Stimulated activated CD8-positive, alpha-beta memory T cell treated with anti-CD3 and anti-CD28 coated beads, Interleukin-2, amount 100 ng/mL, for 1 hour (primary cell): ENCODE measurements at places on chromosomes 12 and 14.

DNA sequence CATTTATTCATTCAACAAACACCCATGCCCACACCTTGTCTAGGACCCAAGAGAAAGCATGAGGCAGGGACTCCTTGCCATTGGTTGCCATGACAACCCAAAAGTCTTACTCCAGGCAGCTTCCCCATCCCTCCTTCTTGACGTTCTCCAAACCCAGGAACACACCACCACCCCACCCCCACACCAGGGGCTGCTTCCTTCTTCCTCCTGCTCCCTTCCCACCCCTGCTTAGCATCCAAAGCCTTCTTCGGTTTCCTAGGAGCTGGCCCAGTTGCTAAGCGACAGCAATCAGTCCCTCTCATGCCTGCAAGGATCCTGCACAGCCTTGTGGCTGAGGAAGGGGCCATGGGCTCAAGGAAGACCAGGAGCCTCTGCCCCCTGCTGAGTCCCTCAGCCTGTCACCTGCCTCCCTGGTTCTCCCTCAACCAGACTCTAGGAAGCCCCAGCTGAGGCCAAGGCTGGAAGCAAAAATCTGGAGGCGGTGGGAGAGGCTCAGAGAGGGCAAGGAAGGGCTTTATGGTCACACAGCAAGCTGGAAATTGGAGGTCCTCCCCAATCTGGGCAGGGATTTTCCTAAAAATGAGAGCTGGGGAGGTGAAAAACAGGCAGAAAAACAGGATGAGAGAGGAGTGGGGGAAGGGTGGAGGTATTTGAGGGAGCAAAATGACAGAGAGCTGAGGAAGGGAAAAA lies 15.4 kb downstream of the RASAL1 start:
- DNase-seq: no peak

DNA sequence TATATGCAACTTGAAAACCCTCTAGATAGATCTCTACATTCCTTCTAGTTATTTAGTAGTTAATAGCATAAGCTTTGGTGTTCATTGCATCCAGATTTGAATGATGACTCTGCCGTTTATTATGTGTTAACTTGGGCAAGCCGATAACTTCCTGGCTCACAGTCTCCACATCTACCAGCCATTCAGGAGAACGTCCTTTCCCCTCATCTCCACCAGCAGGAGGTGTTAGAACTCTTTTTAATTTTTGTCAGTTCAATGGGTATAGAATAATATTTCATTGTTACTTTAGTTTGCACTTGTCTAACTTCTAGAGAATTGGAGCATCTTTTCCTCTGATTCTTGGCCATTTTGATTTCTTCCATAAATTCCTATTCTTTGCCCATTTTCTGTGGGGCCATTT lies 30.0 kb upstream of the WSCD2 start:
- DNase-seq: no peak

DNA sequence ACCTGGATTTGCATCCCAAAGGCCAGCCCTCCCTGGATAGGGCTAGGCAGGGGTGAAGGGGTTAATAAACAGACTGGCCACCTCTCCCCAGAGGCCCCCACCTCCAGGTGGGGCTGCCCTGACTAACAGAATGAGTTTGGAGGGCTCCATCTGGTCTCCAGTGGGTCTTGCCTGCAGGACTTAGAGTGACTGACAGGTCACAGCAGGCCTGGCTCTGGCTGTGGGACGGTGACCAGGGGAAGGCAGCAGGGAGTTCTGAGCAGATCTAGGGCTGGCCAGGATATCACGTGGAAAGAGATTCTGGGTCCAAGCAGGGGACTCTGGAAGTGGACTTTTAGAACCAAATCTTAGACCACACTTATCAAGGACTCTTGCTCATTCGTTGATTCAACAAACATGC lies 40.9 kb upstream of the LHX5 start:
- no peak for DNase-seq

DNA sequence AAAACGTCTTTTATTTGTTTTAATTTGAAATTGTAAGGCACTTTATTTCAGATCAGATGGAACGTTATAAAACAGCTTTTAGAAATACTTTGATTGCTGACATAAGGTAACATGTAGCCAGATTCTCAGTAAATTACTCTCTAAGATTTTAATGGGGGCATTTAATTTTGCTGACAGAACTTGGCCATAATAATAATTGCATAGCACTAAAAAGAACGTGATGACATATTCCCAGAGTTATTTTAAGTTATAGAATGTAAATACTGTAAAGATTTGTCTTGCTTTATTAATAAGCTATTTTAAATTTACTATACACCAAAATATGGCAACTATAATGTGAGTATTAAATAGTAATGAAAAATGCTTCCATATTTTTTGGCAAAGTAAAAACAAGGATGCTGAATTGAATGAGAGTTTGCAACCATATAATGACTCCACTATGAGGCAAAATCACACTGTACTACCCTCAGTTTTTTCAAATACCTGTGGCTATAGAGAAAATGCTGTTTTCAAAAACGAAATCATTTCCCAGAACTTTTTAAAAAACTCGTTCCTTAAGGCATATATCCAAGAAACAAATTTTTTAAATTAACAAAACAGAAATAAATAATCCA lies 876 bp downstream of the LUM start:
- DNase-seq: no peak

GRCh38 chr14:93185349-93185720 lies 218 bp downstream of the LYSET start:
- DNase-seq: no peak

- DNase-seq: no peak
These were observed 202.3 kb upstream of the SLC16A7 start for GRCh38 chr12:59393506-59393905.

DNA sequence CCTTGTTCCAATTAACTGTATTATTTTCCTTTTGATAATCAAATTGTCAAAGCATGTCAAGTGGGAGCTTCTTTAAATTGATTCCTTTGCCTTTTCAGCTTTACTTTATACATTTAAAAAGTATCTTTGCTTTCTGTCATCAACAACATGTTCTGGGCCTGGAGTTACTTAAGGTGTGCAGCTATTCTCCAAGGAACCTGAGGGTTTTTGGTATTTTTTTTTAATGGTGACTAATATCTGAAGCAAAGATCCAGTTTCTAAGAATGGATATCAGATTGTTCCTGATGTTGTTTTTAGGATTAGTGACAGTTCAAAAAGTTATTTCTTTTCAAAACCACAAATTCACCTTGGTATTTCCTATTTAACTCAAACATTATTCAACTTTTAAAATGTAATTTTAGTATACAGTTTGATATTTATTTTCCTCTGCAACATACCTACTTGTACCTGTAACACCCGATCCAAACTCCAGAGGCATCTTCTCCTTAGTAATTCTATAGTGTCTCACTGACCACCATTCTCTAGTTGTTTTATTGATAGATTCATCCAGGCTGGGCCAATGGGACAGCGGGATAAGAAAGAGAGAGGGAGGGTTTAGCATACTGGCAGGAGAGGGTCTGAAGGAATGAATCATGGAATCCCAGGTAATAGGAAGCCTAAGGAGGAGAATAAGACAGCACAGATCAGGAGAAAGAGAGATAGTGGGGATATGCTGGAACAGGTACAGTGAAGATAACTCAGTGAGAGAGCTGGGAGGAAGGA lies 3.1 kb downstream of the CBLN3 start:
- no peak for DNase-seq

GRCh38 chr14:64979336-64980074 lies 7.2 kb upstream of the FNTB start:
- no peak for DNase-seq

GRCh38 chr12:124002021-124002644 lies 29.1 kb downstream of the ZNF664 start:
- no peak for DNase-seq

DNA sequence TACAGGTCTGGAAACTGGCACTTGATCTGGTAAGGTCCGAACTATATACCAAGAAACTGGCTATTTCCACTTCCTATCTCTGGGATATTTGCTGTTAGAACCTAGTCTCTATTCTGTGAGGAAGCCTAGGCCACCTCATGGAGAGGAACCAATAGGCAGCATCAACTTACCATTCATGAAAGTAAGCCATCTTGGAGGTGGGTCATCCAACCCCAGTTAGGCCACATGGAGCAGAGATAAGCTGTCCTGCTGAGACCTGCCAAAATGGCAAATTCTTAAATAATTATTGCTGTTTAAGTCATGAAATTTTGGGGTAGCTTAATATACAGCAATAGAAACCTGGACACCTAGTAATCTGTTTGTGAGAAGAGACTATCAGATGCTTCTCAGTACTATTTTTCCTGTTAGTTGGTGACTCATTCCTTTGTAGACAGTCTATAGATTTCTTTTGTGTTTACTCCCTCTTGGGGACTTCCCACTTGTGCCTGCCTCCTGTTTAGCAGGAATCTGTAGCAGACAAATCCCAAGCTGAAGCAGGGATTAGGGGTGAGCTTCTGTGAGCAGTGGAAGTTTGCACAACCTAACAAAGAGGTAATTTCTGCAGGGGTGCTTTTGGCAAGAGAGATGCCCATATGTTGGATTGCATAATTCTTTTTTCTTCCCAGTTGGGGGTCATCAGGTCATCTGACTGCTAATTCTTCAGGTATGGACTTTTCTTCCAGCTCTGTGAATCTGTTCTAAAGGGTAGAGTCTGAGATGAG lies 136.8 kb downstream of the IGF1 start:
- DNase-seq: no peak

- DNase-seq: no peak
These were observed 1095.1 kb downstream of the BCL11B start for GRCh38 chr14:98176892-98177291.

GRCh38 chr12:22275843-22276242 lies 58.7 kb downstream of the ST8SIA1 start:
- no peak for DNase-seq

- DNase-seq: no peak
These were observed 19.5 kb downstream of the TAMALIN start for GRCh38 chr12:52026263-52026662.

GRCh38 chr12:11482955-11483354 lies 87.6 kb upstream of the PRB2 start:
- no peak for DNase-seq

- DNase-seq: no peak
These were observed 246.7 kb downstream of the PAWR start for GRCh38 chr12:79444089-79444488.

- DNase-seq: no peak
These were observed 319.4 kb downstream of the KCNC2 start for GRCh38 chr12:74890237-74890599.

DNA sequence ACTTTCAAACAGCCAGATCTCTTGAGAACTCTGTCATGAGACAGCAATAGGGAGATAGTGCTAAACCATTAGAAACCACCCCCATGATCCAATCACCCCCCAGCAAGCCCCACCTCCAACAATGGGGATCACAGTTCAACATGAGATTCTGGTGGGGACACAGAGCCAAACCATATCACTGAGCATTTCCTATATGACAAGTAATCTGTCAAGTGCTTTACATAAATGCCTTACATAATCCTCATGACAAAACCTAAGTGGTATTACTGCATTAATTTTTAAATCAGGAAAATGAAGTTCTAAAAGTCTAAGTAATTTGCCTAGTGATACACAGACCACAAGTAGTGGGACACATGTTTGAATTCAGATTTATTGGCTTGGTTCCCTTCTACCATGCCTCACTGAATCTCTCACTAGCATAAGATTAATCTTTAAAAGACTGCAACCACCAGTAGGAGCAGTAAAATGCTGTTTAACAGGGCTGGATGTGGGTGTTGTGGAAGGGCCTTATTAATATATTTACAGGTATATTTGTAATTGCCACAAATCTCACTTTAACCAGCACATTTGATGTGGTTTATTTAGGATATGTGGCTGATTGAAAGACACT lies 323.1 kb upstream of the FBXO33 start:
- DNase-seq: no peak

GRCh38 chr14:104239861-104240301 lies 101.5 kb downstream of the KIF26A start:
- no peak for DNase-seq

GRCh38 chr12:30945443-30946164 lies 19.1 kb downstream of the TSPAN11 start:
- DNase-seq: no peak

- no peak for DNase-seq
These were observed 10.3 kb upstream of the PGAM5 start for GRCh38 chr12:132700212-132700822.

- no peak for DNase-seq
These were observed 156.6 kb downstream of the RPAP3 start for GRCh38 chr12:47549258-47549657.

GRCh38 chr14:76484355-76484754 lies 108.4 kb downstream of the ESRRB start:
- no peak for DNase-seq

DNA sequence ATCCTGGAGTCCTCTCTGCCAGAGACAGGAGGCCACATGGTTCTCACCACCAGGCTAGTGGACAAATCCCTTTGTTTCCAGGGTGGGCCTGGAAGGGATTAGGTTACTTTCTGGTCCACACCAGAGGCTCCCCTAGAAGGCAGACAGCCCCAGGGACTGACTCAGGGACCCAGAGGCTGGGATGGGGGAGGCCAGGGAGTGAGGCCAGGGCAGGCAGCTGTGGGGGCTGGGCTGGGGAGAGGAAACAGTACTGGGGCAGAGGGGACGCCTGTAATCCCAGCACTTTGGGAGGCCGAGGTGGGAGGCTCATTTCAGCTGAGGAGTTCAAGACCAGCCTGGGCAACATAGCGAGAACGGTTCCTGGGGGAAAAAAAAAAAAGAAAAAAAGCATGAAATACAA lies 64.7 kb downstream of the TNFAIP2 start:
- DNase-seq: no peak

DNA sequence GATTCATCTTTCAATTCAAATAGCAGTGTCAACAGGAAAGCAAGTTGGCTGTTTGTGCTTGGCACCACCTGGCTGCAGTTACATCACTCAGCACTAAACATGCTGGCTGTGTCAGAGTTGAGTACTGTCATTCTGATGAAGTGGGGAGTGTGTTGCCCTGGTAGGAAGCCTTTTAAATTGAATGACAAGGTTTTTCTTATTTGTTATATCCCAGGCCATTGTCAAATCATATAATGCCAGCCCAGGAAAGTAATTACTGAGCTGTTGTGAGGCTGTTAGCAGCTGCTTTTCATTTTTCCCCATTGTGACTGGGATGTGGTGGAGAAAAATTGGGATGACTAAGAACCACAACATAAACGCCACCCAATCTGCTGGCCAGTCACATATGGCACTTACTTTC lies 106.5 kb upstream of the PRKD1 start:
- no peak for DNase-seq

- DNase-seq: no peak
These were observed 9.8 kb downstream of the EXOC3L4 start for GRCh38 chr14:103104389-103104653.

DNA sequence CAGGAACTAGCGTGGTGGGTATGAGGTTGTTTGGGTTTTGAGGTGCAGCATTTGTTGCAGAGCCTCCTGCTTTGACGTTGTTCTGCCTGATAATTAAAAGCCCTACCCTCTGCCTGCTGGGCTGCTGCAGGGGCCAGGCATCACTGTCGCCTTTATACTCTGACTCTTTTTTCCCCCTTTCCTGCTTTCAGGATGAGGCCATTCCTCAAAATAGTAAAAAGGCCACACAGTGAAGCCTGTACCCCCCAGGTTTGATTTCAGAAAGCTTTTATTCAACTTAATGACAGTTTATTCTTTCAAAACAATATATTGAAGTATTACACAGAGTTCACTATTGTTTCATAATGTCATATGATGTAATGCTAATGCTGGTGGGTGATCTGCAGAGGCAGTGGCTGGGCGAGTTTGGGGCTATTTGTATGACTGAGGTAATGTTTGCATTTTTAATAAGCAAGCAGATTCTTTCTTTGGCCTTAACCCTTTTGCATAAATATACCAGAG lies 9.1 kb downstream of the BORCS5 start:
- no peak for DNase-seq
